NCI-H774 (cell line): ENCODE measurements at places on chromosomes 2 and 18.

GRCh38 chr2:230684270-230685168 is 28.1 kb upstream of the CAB39 start:
- DNase-seq: no peak

- DNase-seq: no peak
These were observed 9.4 kb downstream of the CRACDL start for GRCh38 chr2:98926601-98927000.

DNA sequence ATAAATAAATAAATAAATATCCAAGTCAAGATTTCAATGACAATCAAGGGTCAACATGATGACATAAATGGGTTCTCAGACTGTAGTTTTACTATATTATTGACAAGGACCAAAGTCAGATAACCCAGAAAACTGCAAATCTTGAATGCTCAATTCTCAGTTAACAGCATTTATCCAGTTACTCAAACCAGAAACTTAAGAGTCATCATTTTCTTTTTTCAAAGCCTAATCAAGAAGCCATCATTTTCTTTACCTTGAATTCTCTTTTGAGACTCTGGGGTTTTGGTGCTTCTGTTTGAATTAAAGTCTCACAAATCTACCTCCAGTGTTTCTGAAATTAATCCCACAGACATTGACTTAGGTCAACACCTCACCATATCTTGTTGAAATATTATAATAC is 14.1 kb downstream of the TRMT61B start:
- DNase-seq: no peak

- DNase-seq: no peak
These were observed 493.3 kb downstream of the CMPK2 start for GRCh38 chr2:6372317-6372901.

GRCh38 chr2:72112401-72112800 is 35.3 kb downstream of the CYP26B1 start:
- no peak for DNase-seq

DNA sequence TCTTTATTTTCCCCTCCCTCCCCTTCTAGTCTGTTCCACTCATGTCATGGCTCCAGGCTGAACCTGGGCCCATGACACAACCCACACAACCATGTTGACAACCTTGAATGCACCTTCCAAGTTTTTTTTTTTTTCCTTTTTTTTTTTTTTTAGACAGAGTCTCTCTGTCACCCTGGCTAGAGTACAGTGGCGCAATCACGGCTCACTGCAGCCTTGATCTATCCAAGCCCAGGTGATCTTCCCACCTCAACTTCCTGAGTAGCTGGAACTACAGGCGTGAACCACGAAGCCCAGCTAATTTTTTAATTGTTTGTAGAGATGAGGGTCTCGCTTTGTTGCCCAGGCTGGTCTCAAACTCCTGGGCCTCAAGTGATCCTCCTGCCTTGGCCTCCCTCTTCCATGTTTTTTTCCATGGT is 21.9 kb upstream of the ROCK2 start:
- DNase-seq: no peak

- no peak for DNase-seq
These were observed 144.5 kb downstream of the RAD51AP2 start for GRCh38 chr2:17373741-17374140.

DNA sequence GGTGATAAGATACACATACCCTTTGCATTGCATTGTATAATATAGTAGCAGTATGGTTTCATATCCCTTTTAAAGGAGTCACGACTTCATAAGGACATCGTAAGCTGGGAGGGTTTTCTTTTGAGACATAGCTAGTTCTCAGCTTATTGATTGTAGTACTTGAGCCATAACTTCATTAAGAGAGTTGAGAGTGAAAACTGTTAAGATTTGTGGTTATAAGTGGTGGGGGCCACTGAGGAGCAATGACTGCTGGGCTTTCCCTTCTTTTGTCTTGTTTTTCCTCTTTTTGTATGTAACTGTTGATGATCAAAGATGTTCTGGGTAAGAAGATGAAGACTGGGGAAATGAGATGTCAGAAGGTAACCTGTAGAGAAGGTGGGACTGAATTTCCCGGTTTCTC is 11.0 kb downstream of the EIF5B start:
- no peak for DNase-seq

GRCh38 chr2:239262484-239263230 is 138.2 kb downstream of the HDAC4 start:
- no peak for DNase-seq

GRCh38 chr2:108617617-108618016 is 83.3 kb downstream of the LIMS1 start:
- no peak for DNase-seq

DNA sequence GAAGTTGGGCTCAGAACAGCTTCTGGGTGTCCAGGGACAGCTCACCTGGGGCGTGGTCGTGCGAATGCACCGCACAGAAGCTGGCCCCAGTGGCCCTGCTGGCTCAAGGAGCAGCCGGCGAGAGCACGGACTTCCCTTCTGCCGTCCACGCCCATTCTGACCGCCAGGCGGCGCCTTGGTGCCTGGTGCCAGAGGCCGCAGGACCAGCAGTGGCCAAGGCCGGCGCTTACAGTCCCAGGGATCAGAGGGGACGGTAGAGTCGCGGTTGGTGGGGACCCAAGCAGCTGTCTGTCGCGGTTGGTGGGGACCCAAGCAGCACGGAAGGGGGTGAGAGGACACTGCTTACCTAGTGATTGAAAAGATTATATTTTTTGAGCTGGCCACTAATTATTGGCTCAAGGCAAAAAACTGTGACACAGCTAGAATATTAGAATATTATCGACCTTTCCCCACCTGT is 25.7 kb downstream of the NPPC start:
- peak; percentile 63 for DNase-seq

DNA sequence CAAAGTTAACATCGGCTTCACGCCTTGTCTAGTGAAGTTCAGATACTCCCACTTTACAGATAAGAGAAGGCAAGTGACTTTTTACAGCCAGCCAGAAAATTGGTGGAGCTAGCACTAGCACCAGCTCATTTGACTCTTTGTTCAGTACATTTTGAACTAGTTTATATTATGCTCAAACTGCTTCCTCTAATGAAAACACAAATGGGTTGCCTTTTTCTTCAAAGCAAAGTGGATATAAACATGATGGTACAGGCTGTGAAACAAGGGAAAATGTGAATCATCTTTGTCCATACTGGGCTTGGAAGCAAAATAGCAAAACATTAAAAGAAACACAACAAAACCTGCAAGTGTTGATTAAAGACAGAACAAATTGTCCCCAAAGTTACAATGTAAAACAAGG is 99.6 kb upstream of the LHCGR start:
- no peak for DNase-seq

DNA sequence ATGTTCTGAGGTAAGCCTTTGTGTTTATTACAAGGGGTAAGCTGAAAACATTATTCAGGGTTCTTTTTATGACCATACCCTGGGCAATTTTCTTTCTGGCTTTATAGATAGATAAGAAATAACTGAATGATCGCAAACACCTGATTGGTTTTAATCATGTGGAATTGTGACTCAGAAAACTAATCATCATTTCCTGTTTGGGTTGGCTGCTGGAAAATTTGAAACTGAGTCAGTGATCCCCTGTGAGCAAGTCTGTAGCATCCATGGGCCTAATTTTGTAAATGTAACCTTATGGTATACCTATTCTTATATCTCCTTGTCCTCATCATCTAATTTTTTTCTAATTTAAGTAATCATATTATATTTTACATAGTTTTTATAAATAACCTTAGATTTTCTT is 34.3 kb downstream of the CCDC68 start:
- DNase-seq: no peak

DNA sequence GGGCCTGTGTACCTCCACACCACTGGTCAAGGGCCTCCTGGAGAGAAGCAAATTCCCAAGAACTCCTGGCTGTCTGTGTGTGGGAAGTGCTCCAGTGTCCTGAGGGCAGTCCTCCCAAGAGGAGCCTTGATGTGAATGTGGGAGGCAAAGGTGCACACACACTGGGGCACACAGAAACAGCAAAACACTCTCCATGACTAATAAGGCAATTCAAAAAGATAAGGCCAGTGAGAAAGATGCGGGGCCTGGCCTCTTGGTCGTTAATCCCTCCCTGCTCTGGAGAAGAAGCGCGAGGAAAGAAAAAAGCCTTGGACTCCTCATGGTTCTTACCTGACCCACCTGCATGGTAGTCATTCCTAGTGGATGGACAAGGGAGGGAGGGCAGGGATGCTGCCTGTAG is 373.2 kb downstream of the SLC4A3 start:
- DNase-seq: no peak
